ENCODE measurements at places on chromosomes 6 and 20.
A peak's percentile ranks its signal among the peaks of the same experiment; 100 is the strongest.

DNA sequence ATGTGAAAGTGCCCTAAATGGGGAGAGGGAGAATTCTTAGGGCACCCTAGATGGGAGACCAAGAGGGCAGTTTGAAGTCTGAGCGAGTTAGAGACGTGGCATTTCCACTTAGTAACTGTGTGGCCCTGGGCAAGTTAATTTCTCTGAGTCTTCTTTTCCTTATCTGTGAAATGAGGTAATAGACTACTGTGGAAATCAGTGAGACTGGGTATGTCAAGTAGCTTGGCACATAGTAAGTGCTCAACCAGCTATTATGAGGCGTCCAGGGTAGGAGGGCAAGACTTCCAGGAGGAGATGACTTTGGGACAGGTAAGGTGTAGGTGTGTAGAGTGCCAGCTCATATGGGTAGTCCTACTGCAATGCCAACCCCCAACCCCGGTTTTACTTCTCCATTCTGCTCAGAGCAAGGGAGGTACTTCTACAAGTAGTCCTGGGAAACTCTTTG is 770 bp downstream of the KIF3B start:
- DNase-seq, result no peak

- DNase-seq, result no peak
These were observed 375.5 kb downstream of the HACE1 start for GRCh38 chr6:104484191-104484590.

- DNase-seq, result no peak
These were observed 236.1 kb downstream of the KCNQ5 start for GRCh38 chr6:72857791-72858585.

DNA sequence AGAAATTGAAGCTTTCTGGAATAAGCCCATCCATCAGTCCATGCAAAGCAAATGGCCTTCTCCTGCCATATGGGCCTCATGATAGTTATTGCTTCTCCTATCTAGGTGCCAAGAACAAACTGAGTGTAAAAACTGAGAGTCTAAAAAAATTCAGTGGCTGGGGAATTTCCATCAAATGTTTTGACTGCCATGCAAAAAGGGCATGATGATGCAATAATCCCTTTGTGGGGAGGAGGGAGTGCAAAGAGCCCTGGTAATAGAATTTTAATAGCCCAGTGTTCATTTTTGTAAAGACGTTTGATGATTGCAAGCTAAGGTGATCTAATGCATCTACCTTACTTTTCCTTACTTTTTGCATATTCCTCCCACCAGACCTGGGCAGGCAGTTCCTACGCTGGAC is 683.7 kb downstream of the EPM2A start:
- DNase-seq, result no peak

DNA sequence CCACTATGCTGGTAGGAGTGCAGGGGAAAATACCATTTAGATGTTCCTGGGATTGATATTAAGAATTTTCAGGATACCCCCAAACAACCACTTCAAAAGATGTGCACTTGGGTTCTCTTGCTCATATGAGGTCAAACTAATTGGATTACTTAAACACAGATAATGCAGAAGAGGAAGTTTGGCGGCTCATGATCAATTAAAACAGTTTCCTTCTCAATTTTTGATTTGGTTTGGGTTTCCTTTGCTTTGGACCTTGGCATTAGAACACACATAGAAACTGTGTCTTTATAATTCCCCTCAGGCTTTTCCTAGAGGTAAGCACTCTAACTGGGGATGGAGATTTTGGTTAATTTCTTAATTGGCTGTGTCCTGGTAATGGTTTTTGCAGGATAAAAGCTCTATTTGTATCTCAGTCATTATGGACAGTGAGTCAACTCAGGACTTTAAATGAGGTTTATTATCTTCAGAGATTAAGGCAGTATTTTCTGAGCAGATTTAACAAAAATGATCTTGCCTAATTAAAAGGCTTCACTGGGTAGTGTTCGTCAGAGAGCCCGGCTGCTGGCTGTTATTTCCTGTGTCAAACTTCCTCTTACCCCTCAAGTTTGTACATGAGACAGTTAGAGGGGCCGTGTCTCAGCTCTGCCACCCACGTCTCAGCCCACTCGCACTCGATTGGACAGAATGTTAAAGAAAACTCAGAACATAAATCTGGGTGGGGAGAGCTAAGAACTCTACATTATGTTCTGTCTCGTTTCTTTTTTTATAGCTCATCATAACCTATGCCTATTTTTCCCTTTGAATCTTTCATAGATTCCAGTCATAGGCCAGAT is 50.3 kb upstream of the PREP start:
- DNase-seq, result no peak

GRCh38 chr6:3915076-3915791 is 66.1 kb downstream of the FAM50B start:
- DNase-seq, result no peak

DNA sequence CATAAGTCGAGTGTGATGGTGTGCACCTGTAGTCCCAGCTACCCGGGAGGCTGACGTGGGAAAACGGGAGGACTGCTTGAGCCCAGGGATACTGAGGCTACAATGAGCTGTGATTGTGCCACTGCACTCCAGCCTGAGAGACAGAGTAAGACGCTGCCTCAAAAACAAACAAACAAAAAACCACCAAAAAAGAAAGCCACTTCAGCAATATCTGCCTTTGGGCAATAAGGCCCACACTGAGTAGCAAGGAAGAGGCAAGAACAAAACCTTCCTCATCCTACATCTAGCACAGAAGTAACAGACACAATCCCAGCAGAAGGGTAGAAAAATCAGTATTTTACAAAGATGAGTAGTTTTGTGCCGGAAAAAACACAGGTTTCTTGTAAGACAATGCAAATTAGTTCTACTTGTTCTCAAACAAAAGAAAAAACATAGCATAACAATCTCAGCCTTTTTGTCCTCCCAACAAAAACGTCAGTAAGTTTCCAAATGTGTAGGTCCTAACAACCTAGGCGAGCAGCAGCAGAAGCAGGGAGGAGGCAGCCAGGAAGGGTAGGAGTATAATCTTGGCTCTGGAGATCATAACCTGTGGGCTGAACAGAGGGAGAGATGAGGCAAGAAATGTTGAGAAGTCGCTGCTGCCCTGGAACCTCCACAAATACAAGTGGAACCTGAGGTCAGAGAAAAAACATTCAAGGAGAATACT is 5.7 kb downstream of the PPP1R10 start:
- no peak for DNase-seq

DNA sequence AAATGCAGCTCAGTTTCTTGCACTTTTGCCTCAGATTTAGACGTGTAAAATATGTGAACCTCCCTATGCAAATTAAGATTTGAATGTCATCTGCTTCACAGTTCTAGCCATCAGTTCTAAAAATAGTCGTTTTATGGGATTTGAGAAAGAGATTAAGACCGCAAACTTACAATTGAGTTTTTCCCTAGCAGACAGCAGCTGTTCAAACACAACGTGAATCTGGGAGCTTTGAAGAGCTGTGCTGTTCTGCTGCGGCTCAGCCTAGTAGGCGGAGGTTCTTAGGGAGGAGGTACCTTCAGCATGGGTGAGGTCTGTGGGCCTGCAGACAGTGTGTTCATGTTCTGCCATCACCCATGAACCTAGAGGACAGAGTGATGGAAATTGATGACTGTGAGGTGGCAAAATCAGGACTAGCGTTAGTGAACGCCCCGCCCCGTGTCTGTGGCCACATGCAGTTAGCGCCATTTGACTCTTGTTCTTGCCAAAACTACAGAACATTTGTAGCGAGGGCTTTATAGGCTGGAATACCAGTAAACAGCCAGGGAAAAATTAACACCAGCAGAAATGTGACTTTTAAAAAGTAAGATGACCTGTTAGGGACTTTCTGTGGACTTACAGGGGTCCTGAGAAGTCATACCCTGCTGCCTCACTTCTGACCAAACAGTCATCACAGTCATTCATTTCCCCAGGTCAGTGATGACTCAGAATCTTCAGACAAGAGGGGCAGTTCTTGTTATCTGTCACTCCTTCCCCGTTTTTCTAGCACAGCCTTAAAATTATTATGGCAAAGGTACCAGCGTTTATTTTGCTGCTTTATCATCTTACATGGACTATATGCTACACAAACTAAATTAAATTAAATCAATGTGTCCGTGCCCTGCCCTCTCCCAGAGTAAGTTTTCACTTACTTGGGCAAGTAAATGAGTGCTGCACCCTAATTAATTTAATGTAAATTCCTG is 84.3 kb upstream of the TMEM181 start:
- peak; percentile 88 for DNase-seq

DNA sequence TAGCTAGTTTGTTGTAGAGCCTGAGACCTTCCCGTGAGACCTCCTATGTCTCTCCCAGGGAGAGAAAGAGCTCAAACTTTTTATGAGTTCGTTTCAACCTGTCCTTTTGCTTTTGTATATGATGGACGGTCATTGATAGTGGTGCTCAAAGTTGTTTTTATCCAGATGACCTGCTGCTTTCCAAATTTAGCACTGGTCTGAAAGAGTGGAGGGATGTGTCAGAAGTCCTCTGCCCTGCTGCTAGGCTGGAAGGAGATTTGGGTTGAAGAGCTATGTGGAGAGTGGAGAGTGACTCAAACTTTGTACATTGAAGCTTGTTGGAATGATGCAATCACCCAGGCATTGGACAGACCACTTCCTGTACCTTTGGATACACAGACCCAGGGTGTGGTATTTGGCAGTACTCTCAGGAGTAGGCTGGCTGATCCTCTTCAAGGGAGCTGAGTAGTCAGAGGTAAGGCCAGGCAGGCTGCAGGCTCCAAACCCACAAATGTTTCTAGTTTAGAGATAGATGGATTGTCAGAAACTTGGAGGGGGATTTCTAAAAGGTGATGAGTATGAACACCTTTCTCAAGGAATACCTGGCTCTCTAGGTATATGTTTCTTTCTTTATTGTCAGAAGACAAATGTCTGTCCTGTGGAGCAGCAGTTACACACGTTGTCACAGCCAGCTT is 49.4 kb upstream of the RREB1 start:
- DNase-seq, result peak; percentile 50

DNA sequence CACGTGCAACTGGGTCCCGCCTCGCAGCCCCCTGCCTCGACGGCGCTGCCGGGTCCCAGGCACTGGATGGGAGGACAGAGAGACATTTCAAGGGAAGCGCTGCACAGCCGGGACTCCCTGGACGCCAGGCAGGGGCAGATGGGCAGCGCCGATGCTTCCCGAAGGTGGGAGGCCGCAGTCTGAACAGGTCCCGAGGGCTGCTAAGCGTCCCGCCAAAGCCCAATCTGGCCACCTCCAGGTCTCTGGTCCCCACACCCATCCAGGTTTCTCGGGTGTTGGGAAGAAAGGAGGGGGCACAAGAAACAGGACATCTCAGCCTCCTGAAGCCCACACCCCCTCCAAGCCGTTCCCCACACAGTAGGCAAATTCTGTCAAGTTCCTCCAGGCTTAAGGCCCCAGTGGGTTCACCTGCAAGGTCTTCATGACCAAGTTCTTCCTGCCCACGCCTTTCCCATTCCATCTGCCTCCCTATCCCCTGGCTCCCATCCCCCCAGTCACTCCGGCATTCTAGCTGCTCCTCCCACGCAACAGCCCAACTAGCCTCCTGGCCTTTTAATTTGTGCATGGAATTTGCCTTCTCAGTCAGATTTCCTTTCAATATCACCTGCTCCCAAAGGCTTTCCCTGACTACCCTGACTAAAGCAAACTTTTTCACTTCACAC is 5.4 kb upstream of the CPXM1 start:
- no peak for DNase-seq

DNA sequence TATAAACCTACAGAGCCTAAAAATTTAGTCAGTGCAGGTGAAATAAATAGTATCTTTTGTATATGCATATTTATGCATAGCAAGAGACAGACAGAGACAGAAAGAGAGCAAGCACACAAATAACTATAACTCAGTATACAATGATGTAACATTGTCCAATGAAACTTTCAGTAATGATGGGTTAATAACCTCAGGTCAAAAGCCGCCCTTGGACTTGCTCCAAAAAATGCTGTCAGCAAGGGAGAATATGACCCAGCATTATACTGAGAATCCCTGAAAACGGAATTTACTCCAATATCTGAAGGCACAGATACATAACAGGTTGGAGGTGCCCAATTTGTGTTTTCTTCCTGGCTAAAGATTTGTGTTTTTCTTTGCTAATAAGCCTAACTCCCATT is 590.6 kb upstream of the NOX3 start:
- no peak for DNase-seq

- DNase-seq, result no peak
These were observed 19.8 kb downstream of the NEDD9 start for GRCh38 chr6:11212664-11213063.

GRCh38 chr20:51097351-51098120 is 74.6 kb upstream of the KCNG1 start:
- DNase-seq, result no peak

DNA sequence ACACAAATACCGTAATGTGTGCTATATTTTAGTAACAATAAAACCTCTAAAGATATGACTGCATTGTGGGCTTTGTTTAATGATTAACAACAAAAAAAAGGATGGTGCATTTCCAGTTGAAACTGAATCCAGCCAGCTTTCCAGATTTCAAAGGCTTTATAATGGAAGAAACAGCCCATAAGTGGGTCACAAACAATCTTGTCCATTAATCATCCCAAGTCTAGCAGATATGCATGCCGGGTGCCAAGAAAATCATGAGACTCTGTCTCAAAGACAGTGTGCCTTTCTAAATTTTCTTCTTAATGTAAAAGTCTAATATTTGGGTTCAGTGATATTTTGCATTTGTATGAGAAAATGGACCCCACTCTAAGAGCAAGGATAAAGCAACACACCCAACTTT is 20.6 kb upstream of the LAMP5 start:
- DNase-seq, result no peak

DNA sequence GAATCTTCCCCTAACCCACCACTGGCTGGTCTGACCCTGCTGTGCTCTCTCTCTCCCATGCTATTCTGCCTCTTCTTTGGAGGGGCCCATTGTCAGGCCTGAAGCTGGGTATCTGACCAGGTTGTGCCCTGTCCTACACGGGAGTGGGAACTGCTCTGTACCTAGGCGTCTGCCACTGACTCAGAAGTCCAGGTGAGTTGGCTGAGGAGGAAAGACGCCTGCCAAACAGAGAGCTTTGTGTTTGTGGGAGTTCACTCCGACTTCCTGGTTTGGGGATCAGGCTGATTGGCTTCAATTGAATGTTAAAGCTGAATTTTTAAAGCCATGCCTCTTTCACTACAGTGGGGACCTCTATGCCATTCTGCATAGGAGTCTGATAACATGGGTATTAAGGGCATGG is 136.0 kb downstream of the CCDC170 start:
- DNase-seq, result no peak

DNA sequence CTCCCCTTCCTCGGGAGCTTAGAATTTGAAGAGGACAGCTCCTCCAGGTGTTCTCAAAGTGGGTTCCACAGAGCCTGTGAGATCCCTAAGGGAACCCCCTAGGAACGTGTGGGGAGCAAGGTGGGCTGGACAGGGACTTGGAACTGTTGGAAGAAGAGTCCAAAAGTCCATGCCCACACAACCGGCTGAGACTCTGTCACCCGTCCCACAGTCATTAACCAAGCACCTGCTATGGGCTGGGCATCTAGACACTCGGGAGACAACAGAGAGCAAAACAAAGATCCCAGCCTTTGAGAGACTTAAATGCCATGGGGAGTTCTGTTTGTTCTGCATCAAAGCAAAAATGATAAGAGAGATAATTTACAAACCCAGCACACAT is 51.9 kb upstream of the SAYSD1 start:
- no peak for DNase-seq

GRCh38 chr6:161954699-161955276 is 680.9 kb upstream of the AGPAT4 start:
- DNase-seq, result no peak

GRCh38 chr20:8504030-8504429 is 372.0 kb downstream of the PLCB1 start:
- DNase-seq, result no peak

GRCh38 chr6:105560611-105561066 is 157.8 kb upstream of the PREP start:
- DNase-seq, result no peak

- DNase-seq, result no peak
These were observed at the start of gene SLC17A1 for GRCh38 chr6:25831532-25832306. Gene SLC17A1, minus strand, starts transcription at chr6:25832052. Its CDS starts 1,495 bp downstream, at chr6:25830557.

GRCh38 chr20:41344938-41345728 is 4.5 kb downstream of the LPIN3 start:
- DNase-seq, result no peak

All from NCI-H510A (cell line).